ENCODE measurements at places on chromosomes 7 and 10. TPM values are rescaled to one million over a fixed set of nuclear protein-coding genes. Genes with fewer than 3 reads are reported as not detected.

Gene EXOC6
- total RNA-seq = 1.4 TPM

Gene ABCB1
- total RNA-seq = not detected

Gene PRRT4
- 1.3 TPM for total RNA-seq

Gene ADARB2
- total RNA-seq = not detected

Gene COPS6
- 52.7 TPM for total RNA-seq

Gene OPN4
- total RNA-seq = not detected

Gene CTAGE15
- 0.31 TPM for total RNA-seq

Gene KAZALD1
- total RNA-seq = 0.23 TPM

Gene IDI2
- total RNA-seq = not detected

Gene TMEM213
- not detected for total RNA-seq

Gene SNX10
- total RNA-seq = 4.2 TPM

Gene EPO
- total RNA-seq = not detected

Gene EVX1
- not detected for total RNA-seq

Gene LBX1
- not detected for total RNA-seq

Gene DEPP1
- 1.1 TPM for total RNA-seq

Gene HYAL4
- not detected for total RNA-seq

Gene VIPR2
- total RNA-seq = not detected

Gene PTPRZ1
- 33.2 TPM for total RNA-seq

Gene CNNM1
- total RNA-seq = under 0.01 TPM

Gene VWA2
- 2.7 TPM for total RNA-seq

Gene H2BK1
- not detected for total RNA-seq

Gene BAIAP2L1
- 34.1 TPM for total RNA-seq

Gene TRIM56
- total RNA-seq = 13.6 TPM

Gene LRRTM3
- not detected for total RNA-seq

Gene CNTNAP2
- total RNA-seq = 0.53 TPM

Gene NACAD
- total RNA-seq = 3.4 TPM

Gene ATOH7
- not detected for total RNA-seq

Gene MTERF1
- 5.1 TPM for total RNA-seq

Gene CYP3A4
- not detected for total RNA-seq

Gene PPIA
- 5,099 TPM for total RNA-seq

Gene WEE2
- total RNA-seq = not detected

Gene ELN
- total RNA-seq = not detected

Gene ITPRID1
- total RNA-seq = not detected

Gene FAM25G
- 21.2 TPM for total RNA-seq

Gene ENTPD7
- 13.4 TPM for total RNA-seq

Gene SKIDA1
- 0.04 TPM for total RNA-seq

Gene TBX20
- total RNA-seq = not detected

Gene FLNC
- 0.11 TPM for total RNA-seq

Gene GNGT1
- not detected for total RNA-seq

Gene DENND2A
- total RNA-seq = 0.91 TPM

Gene CTAGE8
- 3.7 TPM for total RNA-seq

Gene ASZ1
- not detected for total RNA-seq

Gene SLC39A12
- not detected for total RNA-seq

Gene COL28A1
- not detected for total RNA-seq

Gene YAE1
- 22.3 TPM for total RNA-seq

Gene VSTM4
- not detected for total RNA-seq

Gene SLC26A3
- total RNA-seq = not detected

Gene NKX6-2
- total RNA-seq = not detected

Gene ENO4
- not detected for total RNA-seq

Gene NRG3
- not detected for total RNA-seq

Gene MICU1
- 25.5 TPM for total RNA-seq

Gene ITIH5
- not detected for total RNA-seq

Gene CYP26A1
- not detected for total RNA-seq

Gene ADAM22
- total RNA-seq = not detected

Gene KIAA1549
- total RNA-seq = 1.5 TPM

Gene INHBA
- total RNA-seq = 121 TPM

Gene OR2A1
- total RNA-seq = not detected

Gene RSPH10B2
- total RNA-seq = not detected

Measured in hair follicular keratinocyte (primary cell).